ENCODE measurements at places on chromosomes 6 and 20. TPM values are rescaled to one million over a fixed set of nuclear protein-coding genes. Genes with fewer than 3 reads are reported as not detected.

Gene ATP9A
- 21.8 TPM for total RNA-seq

Gene NNAT
- not detected for total RNA-seq

Gene DOK5
- total RNA-seq = 15.8 TPM

Gene KIF13A
- 22.7 TPM for total RNA-seq

Gene C20orf204
- total RNA-seq = 0.34 TPM

Gene GJA10
- total RNA-seq = not detected

Gene PSMG4
- total RNA-seq = 9.4 TPM

Gene CD40
- total RNA-seq = 13.5 TPM

Gene FAM162B
- total RNA-seq = 2.4 TPM

Gene RSPH4A
- total RNA-seq = not detected

Gene BPI
- not detected for total RNA-seq
